ENCODE measurements at places on chromosomes 3 and 15.

- DNase-seq = peak; percentile 43
These were observed 16.4 kb downstream of the CLK3 start for GRCh38 chr15:74631935-74632560.

- DNase-seq = no peak
These were observed 226.6 kb downstream of the ADAMTSL3 start for GRCh38 chr15:83880529-83880928.

GRCh38 chr3:36765104-36765503 is 751 bp upstream of the DCLK3 start:
- DNase-seq = no peak

DNA sequence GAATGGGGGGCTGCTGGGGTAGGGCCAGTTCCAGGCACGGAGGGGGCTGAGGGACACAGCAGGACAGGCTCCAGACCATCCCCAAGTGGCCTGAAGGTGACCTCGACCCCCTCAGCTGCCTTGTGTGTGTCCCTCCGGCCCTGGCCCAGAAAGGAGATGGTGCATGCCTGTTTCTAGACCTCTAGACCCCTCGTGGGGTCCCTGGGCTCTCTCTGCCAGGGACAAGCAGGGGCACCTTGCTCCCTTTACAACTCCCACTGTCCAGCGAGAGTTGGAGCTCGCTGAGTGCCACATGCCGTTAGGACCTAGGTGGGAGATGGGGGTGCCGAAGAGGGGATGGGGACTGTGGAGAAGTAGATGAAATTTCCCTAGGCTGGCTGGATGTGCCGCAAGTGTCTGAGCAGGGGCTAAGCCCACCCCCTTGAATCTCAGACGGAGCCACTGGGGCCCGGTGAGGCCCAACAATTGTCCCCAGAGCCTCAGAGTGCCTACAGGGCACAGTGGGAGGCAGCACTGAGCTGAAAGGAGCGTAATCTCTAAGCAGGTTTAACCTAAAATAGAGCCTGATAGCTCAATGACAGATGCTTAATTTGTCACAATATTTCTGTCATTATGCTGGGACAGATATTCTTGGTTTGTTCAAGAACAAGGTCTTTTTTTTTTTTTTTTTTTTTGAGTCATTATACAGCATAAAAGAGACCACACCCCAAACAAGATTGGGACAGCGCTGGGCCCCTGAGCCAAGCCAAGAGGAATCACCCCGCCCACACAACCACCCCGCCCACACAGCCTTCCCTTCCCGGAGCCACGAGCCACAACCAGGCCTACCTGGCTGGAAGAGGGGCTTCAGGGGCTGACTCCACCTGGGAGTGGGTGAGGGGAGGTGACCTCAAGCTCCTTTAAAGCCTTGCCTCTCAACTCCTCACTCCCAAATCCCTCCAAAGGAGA is 23.6 kb upstream of the KLF13 start:
- no peak for DNase-seq

GRCh38 chr15:49083401-49084284 is 37.4 kb upstream of the SECISBP2L start:
- peak; percentile 78 for DNase-seq
